ENCODE measurements at places on chromosomes 3 and 15. TPM values are rescaled to one million over a fixed set of nuclear protein-coding genes. Genes with fewer than 3 reads are reported as not detected.

The PATL2 gene
- total RNA-seq = not detected

The ESYT3 gene
- not detected for total RNA-seq

The VEPH1 gene
- 79.0 TPM for total RNA-seq

DNA sequence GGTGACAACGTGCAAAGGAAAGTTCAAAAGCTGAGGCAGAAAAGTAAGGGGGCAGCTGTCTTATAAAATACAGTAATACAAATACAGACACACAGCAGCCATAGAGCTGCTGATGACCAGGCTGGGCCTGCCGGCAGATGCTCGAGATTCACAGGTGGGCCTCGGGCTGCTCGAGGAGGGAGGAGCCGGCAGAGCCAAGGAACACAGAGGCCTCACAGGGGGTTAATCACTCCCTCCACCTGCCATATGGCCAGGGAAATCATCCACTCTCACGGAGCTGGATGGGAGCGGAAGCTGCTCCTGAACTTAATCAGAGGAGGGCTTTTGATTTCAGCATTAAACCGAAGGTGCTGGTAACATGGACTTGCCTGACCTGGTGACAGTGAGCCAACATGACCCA is 29.6 kb upstream of the MGLL start:
- DNase-seq = no peak

DNA sequence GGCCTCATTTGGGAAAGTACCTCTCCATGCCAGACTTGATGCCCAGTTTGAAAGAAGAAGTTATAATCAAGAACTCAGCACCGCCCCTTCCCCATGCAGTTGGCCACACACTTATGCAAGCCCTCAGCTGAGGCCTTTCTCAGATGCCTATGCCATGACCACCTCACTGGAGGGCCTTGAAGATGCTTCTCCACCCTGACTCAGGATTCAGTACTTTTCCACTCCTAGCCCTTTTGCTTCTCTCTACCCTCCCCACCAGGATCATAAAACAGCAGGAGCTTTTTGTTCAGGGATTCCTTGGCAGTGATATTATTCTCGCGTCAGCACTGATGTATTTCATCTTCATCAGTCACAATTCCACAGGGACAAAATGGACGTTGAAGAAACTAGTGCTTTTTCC is 313.5 kb downstream of the PYDC2 start:
- peak; percentile 92 for DNase-seq

GRCh38 chr3:159896543-159896942 is 92.1 kb upstream of the IL12A start:
- DNase-seq = no peak

DNA sequence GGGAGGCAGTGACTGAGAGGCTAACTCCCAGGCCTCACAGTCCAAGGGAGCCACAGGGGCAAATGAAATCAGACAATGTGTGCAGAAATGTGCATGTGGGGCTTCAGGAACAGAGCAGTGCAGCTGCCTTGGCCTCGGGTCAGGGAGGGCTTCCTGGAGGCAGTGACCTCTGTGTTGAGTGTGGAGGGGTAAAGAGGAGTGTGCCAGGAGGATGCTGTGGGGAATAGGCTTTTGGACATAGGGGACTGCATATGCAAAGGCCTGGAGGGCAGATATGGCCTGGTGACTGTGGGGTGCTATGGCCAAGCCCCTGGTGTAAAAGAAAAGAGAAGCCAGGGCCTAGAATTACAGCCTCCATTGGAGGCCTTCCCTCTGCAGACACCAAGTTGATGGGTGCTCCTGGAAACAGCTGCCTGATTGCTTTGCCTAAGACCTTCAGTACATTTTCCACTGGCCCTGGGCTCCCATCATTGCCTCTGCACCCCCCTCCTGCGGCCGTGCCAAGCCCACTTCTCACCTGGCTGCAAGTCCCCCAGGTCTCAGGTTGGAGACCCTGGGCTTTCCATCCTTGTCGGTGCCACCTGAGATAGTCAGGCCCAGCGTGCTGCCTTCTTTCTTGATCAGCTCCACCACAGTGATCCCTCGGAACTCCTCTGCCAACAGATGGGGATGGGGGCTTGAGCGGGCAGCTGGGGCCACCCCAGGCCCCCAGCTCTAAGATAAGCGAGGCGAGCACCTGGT is 15.1 kb downstream of the GRIP2 start:
- no peak for DNase-seq

DNA sequence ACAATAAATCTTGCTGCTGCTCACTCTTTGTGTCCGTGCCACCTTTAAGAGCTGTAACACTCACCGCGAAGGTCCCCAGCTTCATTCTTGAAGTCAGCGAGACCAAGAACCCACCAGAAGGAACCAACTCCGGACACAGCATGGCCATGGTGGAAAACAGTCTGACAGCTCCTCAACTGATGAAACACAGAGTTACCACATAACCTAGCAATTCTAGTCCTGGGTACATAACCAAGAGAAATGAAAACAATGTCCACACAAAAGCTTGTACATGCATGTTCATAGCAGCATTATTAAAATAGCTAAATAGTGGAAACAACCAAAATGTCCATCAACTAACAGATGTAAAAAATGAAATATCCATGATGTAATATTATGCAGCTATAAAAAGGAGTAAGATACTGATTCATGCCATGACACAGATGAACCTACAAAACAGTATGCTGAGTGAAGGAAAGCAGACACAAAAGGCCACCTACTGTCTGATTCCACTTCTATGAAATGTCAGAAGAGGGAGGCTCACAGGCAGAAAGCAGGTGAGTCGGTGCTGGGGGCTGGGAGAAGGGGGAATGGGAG is 36.8 kb downstream of the VGLL4 start:
- DNase-seq = no peak

DNA sequence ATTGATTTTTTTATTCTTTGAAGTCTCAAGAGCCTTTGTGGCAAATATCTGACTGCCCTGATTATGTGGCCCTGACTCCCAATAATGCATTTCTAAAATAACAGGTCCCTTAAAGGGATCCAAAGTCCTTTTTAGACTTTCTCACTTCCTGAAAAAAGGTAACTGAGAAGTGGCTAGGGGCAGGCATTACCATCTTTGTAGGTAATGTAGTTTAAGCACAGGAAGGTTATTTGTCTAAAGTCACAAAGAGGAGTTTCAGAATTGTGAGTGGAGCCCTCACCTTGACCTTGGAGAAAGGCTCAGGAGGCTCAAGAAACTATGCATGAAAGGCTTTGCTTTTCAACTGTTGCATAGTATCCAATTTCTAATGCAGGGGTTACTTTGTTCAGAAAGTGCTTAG is 142.9 kb upstream of the MRPL3 start:
- DNase-seq = no peak

DNA sequence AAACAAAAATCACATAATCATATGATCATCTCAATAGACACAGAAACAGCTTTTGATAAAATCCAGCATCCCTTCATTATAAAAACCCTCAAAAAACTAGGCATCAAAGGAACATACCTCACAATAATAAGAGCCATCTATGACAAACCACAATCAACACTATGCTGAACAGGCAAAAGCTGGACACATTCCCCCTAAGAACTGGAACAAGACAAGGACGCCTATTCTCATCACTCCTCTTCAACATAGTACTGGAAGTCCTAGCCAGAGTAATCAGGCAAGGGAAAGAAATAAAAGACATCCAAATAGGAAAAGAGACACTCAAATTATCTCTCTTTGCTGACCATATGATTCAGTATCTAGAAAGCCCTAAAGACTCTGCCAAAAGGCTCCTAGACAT is 54.9 kb upstream of the SLC12A8 start:
- DNase-seq = no peak

DNA sequence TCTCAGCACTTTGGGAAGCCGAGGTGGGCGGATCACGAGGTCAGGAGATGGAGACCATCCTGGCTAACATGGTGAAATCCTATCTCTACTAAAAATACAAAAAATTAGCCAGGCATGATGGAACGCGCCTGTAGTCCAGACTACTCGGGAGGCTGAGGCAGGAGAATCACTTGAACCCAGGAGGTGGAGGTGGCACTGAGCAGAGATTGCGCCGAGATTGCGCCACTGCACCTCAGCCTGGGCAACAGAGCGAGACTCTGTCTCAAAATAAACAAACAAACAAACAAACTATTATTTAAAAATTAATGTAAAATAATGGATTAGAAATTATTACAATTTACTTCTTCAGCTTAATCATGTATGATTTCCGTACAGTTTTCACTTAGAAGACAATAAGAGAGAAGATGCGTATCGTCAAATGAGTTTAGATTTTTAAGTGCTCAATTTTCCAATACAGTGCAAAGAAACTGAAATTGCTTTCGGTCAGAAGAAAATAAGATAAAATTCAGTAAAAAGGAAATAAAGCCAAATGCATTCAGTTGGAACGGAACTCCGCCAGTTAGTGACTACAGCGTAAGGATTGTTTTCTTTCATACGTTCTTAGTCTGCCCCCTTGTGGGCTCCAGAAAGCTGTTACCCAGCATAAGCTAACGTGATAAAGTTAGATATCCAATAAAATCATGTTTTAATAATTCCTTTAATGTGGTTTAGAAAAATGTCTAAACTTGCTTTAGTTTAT is 24.8 kb downstream of the AADAC start:
- DNase-seq = peak; percentile 50

DNA sequence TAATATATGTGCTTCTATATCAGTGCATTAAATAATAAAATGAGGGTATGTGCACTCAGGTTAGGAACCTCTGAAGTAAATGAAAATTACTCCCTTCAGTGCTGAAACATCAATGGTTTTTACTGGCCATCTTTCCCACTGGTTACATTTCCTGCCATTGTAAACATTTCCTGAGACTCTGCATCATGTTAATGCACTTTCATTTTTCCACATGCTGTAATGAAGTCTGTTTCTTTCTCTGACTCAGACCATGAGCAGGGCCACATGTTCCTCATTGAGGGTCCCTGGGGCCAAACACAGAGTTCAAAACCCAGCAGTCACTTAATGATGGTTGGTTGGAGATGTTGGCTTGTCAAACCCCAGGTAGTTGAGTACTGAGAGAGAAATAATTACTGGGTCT is 15.3 kb downstream of the FAM3D start:
- no peak for DNase-seq

All from Caki2 (cell line).